Left lung (tissue), 14 donors: ENCODE measurements at places on chromosomes 1 and 21. TPM values are rescaled to one million over a fixed set of nuclear protein-coding genes. Genes with fewer than 3 reads are reported as not detected.

Gene SAMD11
- polyA plus RNA-seq, result 25.3 TPM

Gene EXO1
- 12.6 TPM for polyA plus RNA-seq

Gene DNASE2B
- not detected for polyA plus RNA-seq

Gene OR2T2
- polyA plus RNA-seq, result not detected

Gene CNN3
- 326 TPM for polyA plus RNA-seq

Gene BRINP3
- polyA plus RNA-seq, result 18.1 TPM

- DNase-seq, result no peak
Measured at GRCh38 chr21:44905728-44906090, 15.0 kb downstream of the ITGB2 start.

DNA sequence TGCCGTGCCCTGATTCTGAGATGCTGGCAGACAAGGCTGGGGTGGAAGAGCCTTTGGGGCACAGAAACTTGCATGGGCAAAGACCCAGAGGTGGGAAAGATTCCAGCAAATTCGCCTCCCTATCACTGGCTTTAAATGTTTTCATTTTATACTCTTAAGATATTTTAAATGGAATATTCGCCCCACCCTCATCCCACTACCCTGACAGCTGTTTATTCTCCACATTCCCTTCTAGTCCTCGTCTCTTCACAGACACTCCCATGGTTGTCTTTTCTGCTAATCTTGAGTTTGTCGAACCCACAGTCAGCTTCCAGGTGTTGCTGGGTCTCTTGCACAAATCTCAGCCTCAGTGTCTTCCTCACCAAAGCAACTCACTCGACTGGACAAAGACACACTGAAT lies 245.0 kb downstream of the KAZN start:
- DNase-seq, result no peak

GRCh38 chr1:116268211-116268610 lies 104.8 kb upstream of the ATP1A1 start:
- DNase-seq, result no peak

DNA sequence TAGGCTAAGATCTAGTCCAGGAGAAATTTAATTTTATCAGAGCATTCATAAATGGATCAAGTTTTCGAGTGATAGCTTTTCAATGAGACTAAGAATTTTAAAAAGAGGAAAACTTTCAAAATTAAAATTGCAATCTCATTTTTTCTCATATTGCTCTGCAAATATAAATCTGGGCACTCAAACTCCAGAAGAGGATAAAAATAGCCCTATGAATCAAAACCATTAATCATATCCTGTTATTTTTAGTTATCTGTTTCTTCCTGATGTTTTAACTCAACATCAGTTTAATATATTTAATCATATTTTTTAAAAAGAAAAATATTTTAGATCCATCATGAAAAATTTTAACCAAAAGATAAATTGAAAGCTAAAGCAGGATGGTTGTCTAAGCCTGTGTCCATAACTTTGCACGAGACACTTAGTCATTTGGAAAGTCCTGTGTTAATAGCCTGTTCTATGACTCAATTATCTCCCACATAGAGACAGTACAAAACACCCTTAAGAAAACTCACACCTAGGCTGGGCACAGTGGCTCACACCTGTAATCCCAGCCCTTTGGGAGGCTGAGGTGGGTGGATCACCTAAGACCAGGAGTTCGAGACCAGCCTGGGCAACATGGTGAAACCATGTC lies 17.1 kb upstream of the PRRC2C start:
- DNase-seq, result no peak

- no peak for DNase-seq
Measured at GRCh38 chr1:231178970-231179369, 17.1 kb downstream of the TRIM67 start.

GRCh38 chr1:85308833-85309350 lies 32.5 kb upstream of the BCL10 start:
- DNase-seq, result no peak

DNA sequence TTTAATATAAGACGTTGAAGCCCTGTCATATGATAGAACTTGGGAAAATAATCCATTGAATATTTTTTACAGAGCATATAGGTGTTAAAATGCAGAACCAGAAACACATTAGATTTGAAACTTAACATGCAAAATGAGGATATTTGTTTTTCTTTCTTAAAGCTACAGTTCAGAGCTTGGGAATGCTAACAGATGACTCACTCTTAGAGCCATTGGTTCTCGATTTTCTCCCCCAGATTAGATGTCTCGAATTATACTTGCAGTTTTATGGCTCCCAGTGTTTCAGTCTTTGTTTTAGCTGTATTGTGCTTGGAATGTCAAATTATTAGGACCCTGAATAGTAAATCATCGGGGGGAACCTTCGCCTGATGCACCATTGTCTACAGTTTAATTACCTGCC lies 575.7 kb upstream of the ZP4 start:
- DNase-seq, result no peak

DNA sequence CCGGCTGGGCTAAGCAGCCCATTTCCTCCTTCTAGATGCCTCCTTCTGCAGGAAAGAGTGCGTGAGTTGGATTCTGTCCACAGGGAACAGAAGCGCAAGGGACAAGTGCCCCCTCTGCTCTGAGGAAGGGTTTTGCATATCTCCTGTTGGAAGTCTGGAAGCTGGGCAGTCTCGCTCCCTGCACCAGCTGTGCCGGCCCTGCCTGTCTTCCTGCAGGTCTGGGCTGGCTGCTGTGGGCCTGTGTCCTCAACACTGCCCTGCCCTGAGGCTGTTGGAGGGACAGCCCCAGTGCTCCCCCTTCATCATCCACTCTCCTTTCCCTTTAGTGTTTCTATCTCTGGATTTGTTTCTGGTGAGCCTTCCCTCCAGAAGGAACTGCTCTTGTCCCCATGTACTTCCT lies 21.8 kb downstream of the ADARB1 start:
- DNase-seq, result no peak

DNA sequence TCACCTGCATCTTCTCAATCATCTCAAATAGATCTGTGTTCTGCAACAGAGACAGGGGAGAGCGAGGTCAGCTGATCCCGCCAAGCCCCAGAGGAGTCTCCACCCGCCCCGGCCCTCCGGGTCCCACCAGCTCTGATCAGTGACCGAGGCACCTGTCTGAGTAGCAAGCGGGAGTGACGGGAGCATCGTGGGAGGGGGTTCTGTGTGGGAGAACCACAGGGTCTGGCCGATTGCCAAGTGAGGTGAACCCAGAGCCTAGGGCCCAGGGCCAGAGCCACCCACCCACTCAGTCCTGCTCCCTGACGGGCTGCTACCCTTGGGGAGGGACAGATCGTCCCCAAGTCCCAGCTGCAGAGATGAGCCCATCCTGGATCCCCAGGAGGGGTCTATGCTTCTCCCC lies 49.1 kb downstream of the RAP1GAP start:
- no peak for DNase-seq

DNA sequence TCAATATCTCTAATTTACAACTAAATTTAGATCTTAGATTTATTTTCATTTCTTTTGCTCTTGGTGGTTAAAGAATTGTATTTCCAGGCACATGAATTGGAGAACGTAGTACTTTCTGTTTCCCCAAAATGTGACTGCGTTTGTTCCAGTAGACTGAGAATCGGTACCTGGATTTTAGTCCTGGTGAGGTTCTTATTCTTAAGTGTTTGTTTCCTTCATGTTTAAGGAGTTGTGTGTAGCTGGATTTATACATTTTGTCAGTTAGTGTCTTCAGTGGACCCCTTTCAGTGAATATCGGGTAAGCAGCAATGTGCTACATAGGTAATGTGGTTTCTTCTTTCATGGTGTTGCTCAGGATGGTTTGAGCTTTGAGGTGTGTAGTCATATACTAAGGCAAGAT lies 6.8 kb downstream of the MIER1 start:
- DNase-seq, result no peak

DNA sequence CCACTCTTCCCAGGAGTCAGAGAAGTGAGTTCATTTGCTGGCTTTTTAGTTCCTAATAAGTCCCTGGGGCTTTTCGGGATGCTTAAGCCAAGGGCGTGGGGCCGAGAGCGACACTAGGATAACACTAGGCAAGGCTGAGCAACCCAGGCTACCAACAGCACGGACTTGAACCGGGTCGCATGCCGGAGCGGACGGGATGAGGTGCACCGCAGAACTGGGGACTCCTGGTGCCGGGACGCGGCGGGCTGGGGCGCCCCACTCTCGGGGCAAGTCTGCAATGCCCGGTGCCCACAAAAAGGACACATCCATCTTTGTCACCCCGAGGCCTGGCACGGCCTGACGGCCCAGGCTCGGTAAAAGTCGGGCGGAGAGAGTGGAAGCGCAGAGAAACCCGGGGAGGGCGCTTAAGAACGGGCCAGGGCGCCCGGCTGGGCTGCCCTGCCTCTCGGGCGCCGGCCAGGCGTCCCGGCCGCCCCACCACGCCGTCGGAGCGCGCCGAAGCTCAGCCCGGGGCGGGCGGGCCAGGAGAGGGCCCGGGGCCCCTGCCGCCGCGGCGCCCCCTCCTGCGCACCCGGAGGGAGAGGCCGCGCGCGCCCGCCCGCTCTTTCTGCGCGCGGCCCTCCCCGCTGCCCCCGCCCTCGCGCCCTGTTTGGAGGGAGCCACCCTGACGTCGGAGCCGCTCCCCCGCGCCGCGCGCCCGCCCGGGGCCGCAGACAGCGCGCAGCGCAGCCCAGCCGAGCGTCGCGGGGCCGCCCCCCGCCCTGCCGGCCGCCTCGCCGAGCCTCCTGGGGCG lies at the start of gene NBL1:
Gene NBL1 (plus strand): TSS at position 710 of the 793 bp plus-strand sequence. CDS start 10,720 bp downstream, outside the sequence.
- peak; percentile 76 for DNase-seq

DNA sequence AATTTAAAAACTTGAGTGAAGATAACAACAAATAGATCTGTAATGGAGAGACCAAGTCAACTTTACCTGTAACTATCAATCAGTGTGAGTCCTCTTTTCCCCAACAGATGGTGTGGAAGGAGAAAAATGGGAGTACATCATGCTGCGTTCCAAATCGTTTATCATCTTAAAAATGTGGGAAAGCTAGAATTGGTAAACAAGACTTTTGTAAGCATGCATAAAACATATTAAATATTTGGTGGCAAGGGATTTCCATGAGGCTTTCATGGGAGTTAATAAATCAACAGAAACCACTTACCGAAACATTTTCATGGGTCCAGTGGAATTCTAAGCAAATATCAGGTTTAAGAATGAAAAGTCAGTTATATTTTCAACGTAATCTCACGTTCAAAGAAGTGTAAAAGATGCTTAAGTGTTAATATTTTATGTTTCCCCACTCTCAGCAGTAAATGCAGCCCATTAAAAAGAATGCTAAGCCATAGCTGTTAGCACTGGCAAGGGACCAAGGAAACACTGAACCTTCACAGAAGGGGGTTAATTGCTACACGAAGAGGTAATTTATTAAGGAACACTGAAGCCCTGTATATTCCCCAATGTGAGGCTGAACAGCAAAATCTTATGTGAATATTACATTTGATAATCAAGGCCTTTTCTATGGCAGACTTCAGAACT lies 117.0 kb downstream of the ZC3H11B start:
- no peak for DNase-seq

- DNase-seq, result peak; percentile 95
Measured at GRCh38 chr1:65002508-65003315, 36.4 kb upstream of the JAK1 start.

- peak; percentile 91 for DNase-seq
Measured at GRCh38 chr1:206012086-206012859, 9.1 kb upstream of the RAB7B start.

- DNase-seq, result no peak
Measured at GRCh38 chr1:68046885-68047658, 3.4 kb downstream of the DIRAS3 start.

DNA sequence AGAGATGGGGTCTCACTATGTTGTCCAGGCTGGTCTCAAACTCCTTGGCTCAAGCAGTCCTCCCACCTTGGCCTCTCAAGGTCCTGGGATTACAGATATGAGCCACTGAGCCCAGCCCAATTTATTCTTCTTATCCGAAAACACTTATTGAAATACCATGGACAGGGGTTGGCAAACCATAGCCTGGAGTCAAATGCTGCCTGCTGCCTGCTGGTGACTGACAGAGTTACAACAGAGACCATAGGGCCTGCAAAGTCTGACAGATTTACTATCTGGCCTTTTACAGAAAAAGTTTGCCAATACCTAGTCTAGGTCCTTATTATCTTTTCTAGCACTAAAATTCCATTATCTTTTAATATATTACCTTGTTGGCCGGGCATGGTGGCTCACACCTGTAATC lies 87.1 kb upstream of the ZNF281 start:
- DNase-seq, result no peak
